A549 treated with AZD2906 at 1 μM for 4 hours (cell line): ENCODE measurements at places on chromosomes 2 and 18. TPM values are rescaled to one million over a fixed set of nuclear protein-coding genes. Genes with fewer than 3 reads are reported as not detected.

UGT1A8 gene
- total RNA-seq: 0.03 to 0.10 TPM (median 0.07 TPM) in 3 of 5 replicates, not detected in the others

UGT1A5 gene
- total RNA-seq: 0.03 to 0.09 TPM (median 0.05 TPM) in 3 of 5 replicates, not detected in the others

PAPOLG gene
- total RNA-seq: 6.8 to 10.6 TPM (median 8.7 TPM) in 5 replicates

KYNU gene
- total RNA-seq: 215 to 277 TPM (median 220 TPM) in 5 replicates

RTN4 gene
- total RNA-seq: 451 to 520 TPM (median 499 TPM) in 5 replicates

SPATA3 gene
- not detected in 5 replicates for total RNA-seq

ASB18 gene
- total RNA-seq: not detected in 5 replicates

DYNAP gene
- total RNA-seq: not detected in 5 replicates

MRO gene
- 0.08 to 0.36 TPM (median 0.26 TPM) in 5 replicates for total RNA-seq

DPP4 gene
- total RNA-seq: 0.65 to 1.1 TPM (median 0.87 TPM) in 5 replicates

SDC1 gene
- total RNA-seq: 167 to 203 TPM (median 188 TPM) in 5 replicates

ALK gene
- total RNA-seq: not detected in 5 replicates

CDH2 gene
- 35.6 to 54.6 TPM (median 43.0 TPM) in 5 replicates for total RNA-seq

CNDP1 gene
- total RNA-seq: 0.08 TPM in 1 of 5 replicates, not detected in the others

ERBB4 gene
- 0.01 TPM in 1 of 5 replicates, not detected in the others for total RNA-seq

SERPINB7 gene
- 1.6 to 3.0 TPM (median 2.2 TPM) in 5 replicates for total RNA-seq

NPPC gene
- total RNA-seq: 0.24 to 0.70 TPM (median 0.34 TPM) in 4 of 5 replicates, not detected in the other

KCNG3 gene
- total RNA-seq: 0.53 to 0.67 TPM (median 0.61 TPM) in 5 replicates

RNPEPL1 gene
- 43.7 to 68.2 TPM (median 64.4 TPM) in 5 replicates for total RNA-seq

CRACDL gene
- 3.4 to 4.6 TPM (median 3.7 TPM) in 5 replicates for total RNA-seq

C2orf80 gene
- not detected in 5 replicates for total RNA-seq

CFAP65 gene
- total RNA-seq: 0.11 to 0.32 TPM (median 0.17 TPM) in 5 replicates

IL1B gene
- total RNA-seq: 0.07 to 0.21 TPM (median 0.14 TPM) in 5 replicates

PTPRN gene
- 0.95 to 1.5 TPM (median 1.3 TPM) in 5 replicates for total RNA-seq

RNU2-63P gene
- total RNA-seq: 1.4 TPM in 1 of 5 replicates, not detected in the others

LIMS3 gene
- total RNA-seq: not detected in 5 replicates

MYO7B gene
- 0.14 to 0.62 TPM (median 0.23 TPM) in 5 replicates for total RNA-seq

UGT1A10 gene
- 0.03 to 0.14 TPM (median 0.08 TPM) in 4 of 5 replicates, not detected in the other for total RNA-seq

CXCR1 gene
- total RNA-seq: not detected in 5 replicates

PRKAG3 gene
- total RNA-seq: not detected in 5 replicates

GCA gene
- total RNA-seq: 5.3 to 6.5 TPM (median 6.3 TPM) in 5 replicates

LAMA1 gene
- 0.06 to 0.16 TPM (median 0.09 TPM) in 5 replicates for total RNA-seq

SP100 gene
- total RNA-seq: 26.2 to 31.4 TPM (median 27.1 TPM) in 5 replicates

GPR155 gene
- 0.11 to 0.45 TPM (median 0.19 TPM) in 5 replicates for total RNA-seq

RAB27B gene
- total RNA-seq: 11.0 to 16.7 TPM (median 13.1 TPM) in 5 replicates

NAT8 gene
- not detected in 5 replicates for total RNA-seq

ABCB11 gene
- 0.01 to 0.06 TPM (median 0.02 TPM) in 5 replicates for total RNA-seq

CACNB4 gene
- total RNA-seq: 0.04 to 0.14 TPM (median 0.10 TPM) in 5 replicates

VIL1 gene
- total RNA-seq: 0.16 to 0.36 TPM (median 0.28 TPM) in 5 replicates

RESP18 gene
- not detected in 5 replicates for total RNA-seq

VWA3B gene
- 0.09 to 0.14 TPM (median 0.12 TPM) in 3 of 5 replicates, not detected in the others for total RNA-seq

CIB4 gene
- total RNA-seq: 0.17 to 0.19 TPM in 2 of 5 replicates, not detected in the others

AKAIN1 gene
- not detected in 5 replicates for total RNA-seq

TFCP2L1 gene
- total RNA-seq: 23.4 to 29.7 TPM (median 25.7 TPM) in 5 replicates

GKN1 gene
- total RNA-seq: 0.37 to 0.77 TPM (median 0.66 TPM) in 5 replicates

OSBPL6 gene
- 5.8 to 7.4 TPM (median 6.1 TPM) in 5 replicates for total RNA-seq

ALPG gene
- total RNA-seq: 0.33 to 0.55 TPM (median 0.50 TPM) in 5 replicates

CDH19 gene
- 0.56 to 1.0 TPM (median 0.73 TPM) in 5 replicates for total RNA-seq

UGT1A4 gene
- 0.06 to 0.11 TPM (median 0.06 TPM) in 3 of 5 replicates, not detected in the others for total RNA-seq

COX7A2L gene
- total RNA-seq: 147 to 183 TPM (median 154 TPM) in 5 replicates

ANKRD53 gene
- 0.06 to 0.16 TPM (median 0.12 TPM) in 4 of 5 replicates, not detected in the other for total RNA-seq
